ENCODE measurements at places on chromosomes 3 and 15.

DNA sequence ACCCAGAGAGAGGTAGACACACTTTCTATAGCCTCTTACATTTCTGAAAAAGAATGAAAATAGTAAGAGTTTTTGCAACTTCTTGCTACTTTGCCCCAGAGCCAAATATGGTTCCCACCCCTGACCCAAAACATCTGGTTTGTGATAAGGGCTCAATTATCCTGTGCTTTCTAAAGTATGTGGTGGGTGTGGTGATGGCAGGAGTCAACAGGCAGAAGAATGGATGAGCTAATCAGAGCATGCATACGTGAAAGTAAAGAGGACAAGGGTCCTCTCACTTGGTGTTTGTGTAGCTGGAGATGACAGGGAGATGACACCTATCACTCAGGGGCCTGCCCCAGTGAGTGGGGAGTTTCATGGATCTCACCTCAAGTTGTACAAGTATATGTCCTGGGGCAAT lies 19.1 kb downstream of the KBTBD8 start:
- no peak for DNase-seq

DNA sequence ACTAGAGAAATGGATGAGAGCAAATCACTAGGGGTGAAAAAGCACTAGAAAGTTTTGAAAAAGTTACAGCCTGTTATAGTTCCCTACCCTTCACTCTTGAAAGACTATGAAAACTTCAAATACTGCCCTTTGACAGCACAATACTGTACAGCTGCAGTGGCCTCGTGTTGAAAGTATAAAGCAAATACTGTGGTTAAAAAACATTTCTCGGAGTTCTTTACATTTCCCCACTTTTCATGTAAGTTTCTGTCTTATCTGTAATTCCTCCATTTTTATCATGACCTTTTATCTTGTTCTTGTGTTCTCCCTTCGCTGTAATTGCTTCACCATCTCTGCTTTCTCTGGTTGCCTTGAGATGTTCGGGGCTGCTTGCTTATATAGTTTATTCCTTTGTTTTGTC lies 423.8 kb upstream of the CFAP20DC start:
- no peak for DNase-seq

DNA sequence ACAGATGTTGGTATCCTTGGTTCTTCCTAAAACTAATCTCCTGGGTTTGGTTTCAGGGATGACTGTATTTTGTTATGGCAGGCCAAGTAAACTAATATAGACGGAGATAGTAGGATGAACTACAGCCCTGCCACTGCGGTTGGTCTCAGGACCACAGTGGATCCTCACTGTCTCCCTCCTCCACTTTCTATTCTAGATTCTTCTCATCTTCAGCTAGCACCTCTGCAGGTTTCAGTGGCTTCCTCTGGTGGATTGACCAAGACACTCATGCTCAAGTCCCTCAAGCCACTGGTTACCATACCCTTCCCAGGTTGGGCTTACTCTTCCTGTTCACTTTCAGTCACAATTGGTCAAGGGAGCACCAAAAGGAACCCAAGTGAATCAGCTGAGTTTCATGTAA lies 71.1 kb upstream of the CLDN18 start:
- no peak for DNase-seq

DNA sequence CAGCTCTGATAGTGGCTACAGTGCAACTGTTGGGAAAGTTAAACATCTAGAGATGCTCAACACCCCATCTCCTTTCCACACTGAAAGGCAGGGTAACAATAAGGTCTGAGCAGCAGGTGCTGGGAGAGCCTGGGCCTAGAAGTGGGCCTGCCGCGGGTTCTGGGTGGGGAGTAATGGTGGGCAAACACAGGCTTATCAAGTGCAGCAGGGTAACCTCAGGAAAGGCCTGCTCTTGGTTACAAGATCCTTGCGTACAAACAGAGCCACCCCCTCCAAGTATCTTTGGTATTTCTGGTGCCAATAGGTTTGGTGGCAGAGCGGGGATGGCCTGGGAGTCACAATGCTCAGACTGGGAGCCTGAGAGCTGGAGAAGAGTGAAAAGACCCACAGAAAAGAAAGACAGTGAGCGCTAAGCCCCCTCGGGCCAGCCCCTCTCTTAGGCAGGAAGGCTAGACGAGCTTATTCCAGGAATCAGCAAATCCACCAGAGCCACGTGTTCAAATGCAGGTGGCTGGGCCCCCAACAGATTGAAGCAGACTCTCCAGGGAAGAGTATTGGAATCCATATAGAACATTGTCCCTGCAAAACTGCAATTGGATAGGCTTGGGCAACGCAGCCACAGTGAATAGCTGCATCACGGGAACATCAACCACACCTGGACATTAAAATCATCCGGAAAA lies 2.7 kb downstream of the IQSEC1 start:
- no peak for DNase-seq

DNA sequence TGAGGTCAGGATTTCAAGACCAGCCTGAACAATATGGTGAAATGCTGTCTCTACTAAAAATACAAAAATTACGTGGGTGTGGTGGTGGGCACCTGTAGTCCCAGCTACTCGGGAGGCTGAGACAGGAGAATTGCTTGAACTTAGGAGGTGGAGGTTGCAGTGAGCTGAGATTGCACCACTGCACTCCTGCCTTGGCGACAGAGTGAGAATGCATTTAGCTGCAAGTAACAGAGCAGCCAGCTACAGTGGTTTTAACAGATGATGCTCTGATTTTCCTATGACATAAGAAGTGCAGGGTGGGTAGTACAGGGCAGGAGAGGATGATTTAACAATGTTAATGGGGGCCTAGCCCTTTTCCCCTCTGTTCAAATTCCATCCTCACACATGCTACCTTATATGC lies 267.9 kb downstream of the RPLP1 start:
- DNase-seq, result no peak

- no peak for DNase-seq
Observed at GRCh38 chr15:80536716-80537115, 132.5 kb downstream of the ARNT2 start.

- no peak for DNase-seq
Observed at GRCh38 chr15:66846031-66846430, 144.0 kb downstream of the SMAD6 start.

- no peak for DNase-seq
Observed at GRCh38 chr3:146078031-146078430, 83.0 kb downstream of the PLOD2 start.

DNA sequence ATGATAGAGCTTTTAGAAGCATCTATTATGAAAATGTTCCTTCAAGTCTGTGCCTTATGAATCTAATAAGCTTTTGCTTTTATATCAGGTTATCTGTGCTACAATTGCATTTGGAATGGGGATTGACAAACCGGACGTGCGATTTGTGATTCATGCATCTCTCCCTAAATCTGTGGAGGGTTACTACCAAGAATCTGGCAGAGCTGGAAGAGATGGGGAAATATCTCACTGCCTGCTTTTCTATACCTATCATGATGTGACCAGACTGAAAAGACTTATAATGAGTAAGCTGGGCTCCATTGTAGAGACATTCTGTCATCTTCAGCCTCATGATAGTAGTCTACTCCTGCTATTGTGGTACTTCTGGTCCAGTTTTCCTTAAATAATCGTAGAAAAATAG lies 73.4 kb downstream of the BLM start:
- DNase-seq, result no peak

DNA sequence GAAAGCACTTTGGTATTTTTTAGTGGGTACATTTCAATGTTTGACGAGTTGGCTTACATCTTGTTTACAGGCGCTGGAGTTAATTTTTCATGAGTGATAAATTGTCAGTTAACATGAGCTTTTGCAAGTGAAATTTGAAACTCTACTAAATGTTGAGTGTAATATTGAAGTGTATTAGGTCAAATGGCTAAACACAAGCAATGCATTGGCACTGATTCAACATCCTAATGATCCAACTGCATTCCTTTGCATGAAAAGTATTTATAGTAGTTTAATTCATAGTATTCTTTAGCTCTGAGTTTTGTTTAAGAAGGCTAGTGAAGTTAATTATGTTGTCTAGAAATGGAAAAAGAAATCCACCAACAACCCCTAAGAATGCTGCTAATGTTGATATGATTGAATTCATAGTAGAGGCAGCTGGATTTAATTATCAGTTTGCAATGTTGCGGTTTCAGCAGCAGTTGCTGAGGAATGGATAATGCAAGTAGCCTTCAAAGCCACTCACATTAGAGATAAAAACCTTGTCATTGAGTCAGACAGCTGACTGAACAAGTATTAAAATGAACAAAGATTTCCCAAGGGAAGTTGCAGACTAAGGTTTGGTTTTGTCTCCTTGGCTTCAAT lies 245.6 kb upstream of the GOLIM4 start:
- peak; percentile 23 for DNase-seq

DNA sequence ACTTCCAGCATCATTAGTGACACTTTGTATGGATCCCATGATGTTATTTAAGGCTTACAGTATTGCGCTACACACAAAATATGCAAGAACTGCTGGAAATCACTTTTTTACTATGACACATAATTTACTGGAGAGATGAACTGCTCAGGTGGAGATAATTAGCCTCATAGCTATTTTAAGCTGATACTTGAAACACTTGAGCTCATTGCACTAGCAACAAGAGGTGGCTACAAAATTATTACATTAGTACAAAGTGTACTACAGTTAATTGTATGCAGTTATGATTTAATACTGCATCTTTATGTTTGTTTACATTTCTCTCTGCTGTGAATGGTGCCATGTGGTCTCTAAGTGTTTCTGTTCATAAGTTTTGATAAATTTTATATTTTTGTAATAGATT lies 6.5 kb upstream of the LZTFL1 start:
- no peak for DNase-seq

GRCh38 chr15:50068016-50068415 lies 51.0 kb downstream of the ATP8B4 start:
- DNase-seq, result no peak

- DNase-seq, result no peak
Observed at GRCh38 chr3:170753421-170754310, 116.3 kb downstream of the RPL22L1 start.

DNA sequence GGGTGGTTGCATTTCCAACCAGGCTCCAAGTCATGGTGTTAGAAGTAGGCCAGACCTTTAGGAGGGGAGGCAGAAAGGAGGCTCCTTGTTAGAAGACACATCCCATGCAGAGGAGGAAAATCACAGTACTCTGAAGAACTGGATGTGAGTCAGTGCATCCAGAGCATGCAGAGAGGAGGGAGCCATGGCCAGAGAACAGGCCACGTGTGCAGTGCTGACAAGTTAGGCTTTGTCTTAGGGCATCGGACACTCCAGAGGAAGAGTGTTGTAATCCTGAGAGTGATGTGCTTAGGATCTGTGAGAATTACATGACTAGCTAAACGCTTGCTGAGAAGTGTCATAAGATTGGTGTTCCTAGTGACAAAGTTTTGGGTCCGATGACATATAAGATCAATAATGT lies 456.5 kb upstream of the THRB start:
- no peak for DNase-seq

DNA sequence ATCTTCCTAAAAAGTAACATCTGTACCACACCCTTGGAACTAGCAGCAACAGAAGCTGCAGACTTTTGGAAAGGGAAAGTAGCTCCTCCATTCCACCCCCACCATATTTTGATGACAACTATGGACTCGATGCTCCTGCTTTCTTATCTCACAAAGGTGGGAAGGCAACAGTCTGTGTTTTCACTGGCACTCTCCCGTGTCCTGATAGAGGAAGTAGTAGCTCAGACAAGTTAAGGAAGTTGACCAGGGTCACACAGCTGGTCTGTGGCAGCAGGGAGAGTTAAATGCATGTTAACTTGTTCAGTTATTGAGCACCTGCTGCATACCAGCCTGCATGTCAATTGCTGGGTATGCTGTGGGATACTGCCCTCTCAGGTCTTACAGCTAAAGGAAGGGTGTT lies 33.1 kb downstream of the BHLHE40 start:
- DNase-seq, result no peak

DNA sequence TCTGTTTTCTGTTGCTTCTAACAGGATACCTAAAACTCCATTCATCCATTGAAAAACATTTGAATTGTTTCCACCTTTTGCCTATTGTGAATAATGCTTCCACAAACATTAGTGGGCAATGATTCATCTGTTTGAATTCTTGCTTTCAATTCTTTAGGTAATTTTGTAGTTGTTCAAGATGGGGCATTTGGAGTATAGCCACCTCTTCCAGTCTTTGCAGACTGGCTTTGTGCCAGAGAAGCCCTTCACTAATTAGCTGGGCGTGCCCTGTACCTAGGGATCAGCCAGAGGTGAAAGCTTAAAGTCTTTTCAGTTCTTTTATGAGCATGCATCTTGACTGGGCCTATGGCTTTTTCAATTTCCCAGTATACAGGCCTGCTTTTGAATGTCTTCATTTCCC lies 10.9 kb downstream of the RTP1 start:
- no peak for DNase-seq

- DNase-seq, result no peak
Observed at GRCh38 chr3:175240921-175241320, 381.8 kb downstream of the NAALADL2 start.

DNA sequence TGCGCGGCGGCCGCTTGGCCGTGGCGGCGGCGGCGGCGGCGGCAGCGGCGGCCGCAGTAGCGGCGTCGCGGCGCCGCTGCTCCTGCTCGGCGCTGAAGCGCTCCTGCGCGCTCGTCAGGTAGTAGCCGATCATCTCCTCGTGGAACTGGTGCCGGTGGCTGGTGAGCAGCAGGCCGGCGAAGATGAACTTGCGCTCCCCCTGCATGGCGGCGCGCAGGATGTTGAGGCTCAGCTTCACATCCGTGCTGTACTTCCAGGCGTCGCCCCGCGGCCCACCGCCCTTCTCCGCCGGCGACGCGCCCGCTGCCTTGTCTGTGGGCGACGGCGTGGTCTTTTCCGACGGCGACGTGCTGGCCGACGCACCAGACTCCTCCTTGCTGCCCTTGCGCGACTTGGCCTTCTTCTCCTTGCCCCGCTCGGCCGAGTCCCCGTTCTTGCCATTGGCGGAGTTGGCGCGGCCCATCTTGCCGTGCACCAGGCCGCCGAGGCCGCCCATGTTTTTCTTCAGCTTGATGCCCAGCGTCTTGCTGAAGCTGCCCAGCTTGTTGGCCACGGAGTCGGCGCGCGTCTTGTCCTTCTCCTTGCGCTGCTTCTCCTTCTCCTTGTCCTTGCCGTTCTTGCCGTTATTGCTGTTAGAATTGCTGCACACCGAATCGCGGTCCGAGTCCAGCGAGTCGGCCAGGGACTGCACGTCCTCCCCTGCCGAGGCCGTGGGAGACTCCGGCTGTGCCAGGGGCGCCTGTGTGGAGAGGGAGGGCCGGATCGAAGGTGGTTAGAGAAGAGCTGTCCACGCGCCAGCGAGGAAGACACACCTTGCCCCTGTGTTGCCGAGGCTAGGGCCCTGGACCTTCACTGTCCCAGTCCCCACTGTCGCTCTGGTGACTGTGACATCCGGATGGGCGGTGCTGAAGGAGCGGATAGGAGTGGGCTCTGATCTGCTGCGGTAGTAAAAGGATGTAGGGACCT lies 157.6 kb downstream of the KLF13 start:
- DNase-seq, result peak; percentile 29

DNA sequence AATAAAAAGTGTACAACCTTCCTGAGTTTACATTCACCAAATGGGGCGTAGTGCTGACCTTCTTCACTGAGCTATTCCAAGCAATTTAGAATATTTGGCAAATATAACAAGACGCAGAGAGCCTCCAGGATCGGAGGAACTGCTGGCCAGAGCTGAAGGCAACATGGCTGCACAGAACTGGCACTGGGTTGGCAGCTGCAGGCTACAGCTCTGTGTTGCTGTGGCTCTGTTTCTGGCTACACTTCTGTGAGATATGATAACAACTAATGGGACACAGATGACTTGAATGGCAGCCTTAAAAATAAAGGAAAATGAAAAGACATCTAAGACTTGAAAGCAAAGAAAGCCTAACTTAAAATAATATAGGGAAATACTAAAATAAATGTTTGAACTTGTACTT lies 10.8 kb upstream of the SLC6A20 start:
- no peak for DNase-seq

- no peak for DNase-seq
Observed at GRCh38 chr3:41477399-41478014, 278.2 kb downstream of the CTNNB1 start.

Data from retina (tissue), 1 donor.